Cortex of kidney (tissue), 1 donor: ENCODE measurements at places on chromosomes 13 and 19.

GRCh38 chr19:3691372-3691716 lies 8.9 kb downstream of the PIP5K1C start:
- DNase-seq: no peak

DNA sequence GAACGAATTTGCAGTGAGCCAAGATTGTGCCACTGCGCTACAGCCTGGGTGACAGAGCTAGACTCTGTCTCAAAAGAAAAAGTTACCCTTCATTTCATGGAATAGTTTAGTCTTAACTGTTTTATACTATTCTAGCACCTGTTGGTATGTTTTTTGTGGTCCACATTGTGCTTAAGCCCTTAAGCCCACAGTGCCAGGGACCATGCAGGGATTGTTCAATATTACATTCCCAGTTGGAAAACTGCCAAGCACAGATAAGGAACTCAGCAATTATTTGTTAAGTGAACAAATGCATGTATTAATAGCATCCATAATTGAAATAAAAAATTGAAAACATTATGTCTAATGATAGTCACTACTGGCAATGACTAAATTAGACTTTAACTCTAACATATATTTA lies 193.5 kb downstream of the PCDH17 start:
- no peak for DNase-seq

DNA sequence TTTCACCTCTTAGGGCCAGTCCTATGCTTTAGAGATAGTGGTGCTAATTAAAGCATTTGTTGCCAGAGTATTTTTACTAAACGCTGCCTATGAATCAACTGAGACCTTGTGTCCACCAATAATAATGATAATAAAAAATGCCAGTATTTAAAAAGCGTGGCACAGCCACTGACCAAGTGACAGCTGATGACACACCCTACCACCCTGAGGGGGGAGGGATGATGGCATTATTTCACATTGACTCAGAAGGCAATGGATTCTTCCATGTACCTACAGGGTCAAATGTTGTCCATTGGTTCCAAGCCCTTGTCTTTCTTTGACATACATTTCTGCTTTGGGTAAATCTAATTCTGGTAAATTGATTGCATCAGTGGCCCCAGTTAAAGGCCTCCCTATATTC lies 384.4 kb downstream of the DLEU7 start:
- no peak for DNase-seq

- no peak for DNase-seq
Observed at GRCh38 chr19:51784922-51785690, 9.9 kb upstream of the FPR3 start.

DNA sequence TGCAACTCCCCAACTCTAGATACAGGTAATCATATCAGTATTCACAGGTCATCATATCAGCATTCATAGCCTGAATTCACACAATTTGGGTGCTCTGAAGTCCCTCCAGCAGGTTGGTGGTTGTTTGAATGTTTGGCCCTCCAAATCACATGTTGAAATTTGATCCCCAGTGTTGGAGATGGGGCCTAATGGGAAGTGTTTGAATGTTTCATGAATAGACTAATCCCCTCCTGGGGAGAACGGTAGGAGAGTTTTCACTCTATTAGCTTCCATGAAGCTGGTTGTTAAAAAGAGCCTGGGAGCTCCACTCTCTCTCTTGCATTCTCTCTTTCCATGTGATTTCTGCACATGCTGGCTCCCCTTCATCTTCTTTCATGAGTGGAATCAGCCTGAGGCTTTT lies 288.6 kb upstream of the PCDH9 start:
- DNase-seq: no peak

DNA sequence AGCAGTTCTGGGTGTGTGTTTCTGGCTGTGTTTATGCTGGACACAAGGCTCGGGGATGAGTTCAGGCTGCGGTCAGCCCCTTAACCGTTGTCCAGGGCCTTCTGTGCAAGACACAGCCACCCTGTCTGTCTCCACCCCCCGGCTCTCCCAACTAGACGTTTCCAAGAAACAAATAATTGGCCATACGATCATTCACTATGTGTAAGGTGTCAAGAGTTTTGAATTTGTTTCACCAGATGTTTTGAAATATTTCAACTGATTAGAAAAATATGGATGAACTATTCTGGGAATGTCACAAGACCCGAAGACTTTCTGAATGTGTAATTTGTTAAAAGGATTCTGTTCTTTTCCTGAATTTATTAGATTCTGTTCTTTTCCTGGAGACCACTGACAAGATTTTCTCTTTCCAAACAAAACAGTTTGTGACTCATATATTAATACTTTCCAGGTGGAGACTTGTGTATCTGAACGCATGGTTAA lies 318.2 kb downstream of the MYO16 start:
- DNase-seq: no peak

- DNase-seq: no peak
Observed at GRCh38 chr19:12648088-12648487, 18.5 kb downstream of the MAN2B1 start.

DNA sequence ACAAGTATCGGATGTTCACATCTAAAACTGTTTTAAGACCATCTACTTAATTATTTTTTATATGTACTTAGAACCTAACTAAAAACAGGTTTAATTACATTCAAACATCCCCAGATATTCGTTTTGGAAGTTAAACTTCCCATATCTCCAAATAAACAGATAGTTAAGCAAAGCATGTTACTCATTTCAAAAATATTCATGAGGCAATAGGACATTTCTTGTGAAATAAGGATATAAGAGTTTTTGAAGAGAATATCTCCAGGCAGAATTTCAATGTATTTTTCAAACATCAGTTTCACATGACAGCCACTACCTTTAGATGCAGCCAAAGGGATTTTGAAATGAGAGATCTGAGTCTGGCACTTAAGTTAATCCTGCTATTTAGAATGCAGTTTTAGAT lies 697.5 kb downstream of the SLITRK1 start:
- DNase-seq: no peak

- DNase-seq: no peak
Observed at GRCh38 chr13:46373623-46374022, 13.4 kb downstream of the RUBCNL start.

GRCh38 chr19:19039901-19040300 lies 6.5 kb downstream of the ARMC6 start:
- no peak for DNase-seq
